ENCODE measurements at places on chromosomes 4 and X. TPM values are rescaled to one million over a fixed set of nuclear protein-coding genes. Genes with fewer than 3 reads are reported as not detected.

The GC gene
- total RNA-seq, result not detected

The PPEF1 gene
- 1.2 TPM for total RNA-seq

The NEUROG2 gene
- not detected for total RNA-seq

The AVPR2 gene
- not detected for total RNA-seq

The ITGB1BP2 gene
- total RNA-seq, result 0.74 TPM

The DCHS2 gene
- total RNA-seq, result not detected

The GIMD1 gene
- not detected for total RNA-seq

The ODAPH gene
- not detected for total RNA-seq

Measured in A549 treated with RU486 at 1 μM for 4 hours (cell line).